ENCODE measurements at places on chromosomes 11 and 22. TPM values are rescaled to one million over a fixed set of nuclear protein-coding genes. Genes with fewer than 3 reads are reported as not detected.

DUSP18 gene
- total RNA-seq = 0.21 TPM

MUC6 gene
- total RNA-seq = not detected

CD3G gene
- total RNA-seq = not detected

OR52N5 gene
- not detected for total RNA-seq

FAM181B gene
- not detected for total RNA-seq

CDKN1C gene
- 18.1 TPM for total RNA-seq

TMEM135 gene
- total RNA-seq = 18.4 TPM

FOLR3 gene
- total RNA-seq = not detected

MUC2 gene
- 0.11 TPM for total RNA-seq

ISX gene
- total RNA-seq = not detected

TSGA10IP gene
- not detected for total RNA-seq

PDE2A gene
- total RNA-seq = 403 TPM

RAPSN gene
- not detected for total RNA-seq

CRACR2B gene
- 20.5 TPM for total RNA-seq

ABTB2 gene
- total RNA-seq = 7.9 TPM
